Daoy (cell line): ENCODE measurements at places on chromosomes 12 and 14. TPM values are rescaled to one million over a fixed set of nuclear protein-coding genes. Genes with fewer than 3 reads are reported as not detected.

GRCh38 chr12:99997806-99998205 is 13.1 kb upstream of the ANKS1B start:
- DNase-seq = no peak

ANO4 gene
- total RNA-seq = 3.4 and 5.9 TPM in 2 replicates

- no peak for DNase-seq
Observed at GRCh38 chr14:100673085-100673806, 53.4 kb upstream of the DLK1 start.

GRCh38 chr14:56900726-56901125 is 90.4 kb upstream of the OTX2 start:
- no peak for DNase-seq

GRCh38 chr12:48105321-48105866 is 485 bp downstream of the SENP1 start:
- no peak for DNase-seq

FAM186B gene
- total RNA-seq = 0.17 and 0.30 TPM in 2 replicates

PRKD1 gene
- total RNA-seq = 2.9 and 3.3 TPM in 2 replicates

DNA sequence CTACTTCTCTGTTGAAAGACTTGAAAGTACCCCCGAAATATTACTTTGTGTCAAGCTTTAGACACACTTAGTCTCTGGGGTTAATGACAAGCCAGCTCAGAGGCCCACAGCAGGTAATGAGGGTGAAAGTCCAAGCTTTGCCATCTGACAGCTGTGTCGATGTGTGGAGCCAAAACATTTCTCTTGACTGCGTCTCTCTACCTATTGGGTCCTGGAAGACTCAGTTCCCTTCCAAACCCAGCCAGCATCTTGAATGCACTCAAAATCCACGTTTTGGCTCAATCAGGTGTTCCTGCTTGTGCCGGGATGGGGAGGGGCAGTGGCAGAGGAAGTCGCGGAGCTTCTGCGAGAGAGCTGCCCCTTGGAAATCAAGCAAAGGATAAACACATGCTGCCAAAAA is 3.2 kb downstream of the PLXNC1 start:
- no peak for DNase-seq

- no peak for DNase-seq
Observed at GRCh38 chr14:80364816-80365215, 153.5 kb upstream of the DIO2 start.

GRCh38 chr12:121939186-121939585 is 20.8 kb downstream of the CFAP251 start:
- no peak for DNase-seq

DNA sequence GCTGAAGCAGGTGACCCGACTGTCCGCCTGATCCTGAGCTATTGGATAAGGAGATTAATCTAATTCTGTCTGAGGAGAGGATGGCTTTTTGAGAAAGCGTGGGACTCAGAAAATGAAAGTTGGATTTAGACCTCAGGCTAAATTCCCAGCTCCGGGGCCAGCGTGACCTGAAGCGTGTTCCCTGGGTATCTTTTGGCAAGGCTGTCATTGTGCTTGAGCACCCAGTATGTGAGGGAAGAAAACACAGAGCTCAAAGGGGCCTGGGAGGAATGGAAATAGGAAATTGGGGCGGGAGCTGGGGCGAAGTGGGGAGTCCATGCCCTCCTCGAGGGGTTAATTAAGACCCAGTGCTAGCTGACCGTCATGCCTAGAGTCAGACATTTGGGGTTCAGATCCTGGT is 17.5 kb upstream of the CCDC63 start:
- no peak for DNase-seq

- DNase-seq = no peak
Observed at GRCh38 chr12:126819554-126819953, 1447.4 kb upstream of the TMEM132C start.
